ENCODE measurements at places on chromosomes 5 and 9.

DNA sequence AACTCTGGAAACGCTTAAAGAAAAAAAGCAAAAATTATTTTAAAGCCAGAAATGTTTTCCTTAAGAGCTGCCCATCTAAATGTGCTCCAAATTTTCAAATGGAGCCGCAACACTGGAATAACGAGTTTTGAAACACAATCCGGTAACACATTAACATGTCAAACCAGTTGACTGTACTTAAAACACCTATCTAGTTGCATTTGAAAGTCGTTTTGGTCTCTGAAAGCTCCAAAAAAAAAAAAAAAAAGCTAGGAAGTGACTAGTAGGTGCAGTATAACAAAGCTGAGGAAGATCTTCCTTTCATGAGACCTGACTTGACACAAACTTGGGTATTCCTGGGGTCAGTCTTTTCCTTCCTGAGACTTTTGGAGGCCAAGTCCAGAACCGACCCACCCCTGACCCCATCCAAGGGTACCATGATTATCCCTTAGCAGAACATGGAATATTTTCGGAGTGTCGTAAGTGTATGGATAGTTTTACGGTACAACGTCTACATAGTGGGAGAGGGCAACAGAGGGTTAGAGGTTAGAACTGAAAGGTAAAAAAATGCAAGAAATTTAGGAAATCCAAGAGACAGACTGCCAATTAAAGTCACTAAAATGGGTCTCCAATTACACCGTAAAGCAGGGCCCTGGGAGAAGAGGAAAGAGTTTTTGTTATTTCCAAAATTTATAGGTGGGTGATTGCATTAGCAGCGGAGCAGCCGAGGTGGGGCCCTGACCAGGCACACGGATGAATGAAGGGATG, 812 bp downstream of the CETN3 start:
- no peak for DNase-seq

GRCh38 chr5:88957013-88957412, 74.0 kb upstream of the MEF2C start:
- DNase-seq = no peak

GRCh38 chr9:135920256-135920930, 13.0 kb upstream of the CAMSAP1 start:
- no peak for DNase-seq

DNA sequence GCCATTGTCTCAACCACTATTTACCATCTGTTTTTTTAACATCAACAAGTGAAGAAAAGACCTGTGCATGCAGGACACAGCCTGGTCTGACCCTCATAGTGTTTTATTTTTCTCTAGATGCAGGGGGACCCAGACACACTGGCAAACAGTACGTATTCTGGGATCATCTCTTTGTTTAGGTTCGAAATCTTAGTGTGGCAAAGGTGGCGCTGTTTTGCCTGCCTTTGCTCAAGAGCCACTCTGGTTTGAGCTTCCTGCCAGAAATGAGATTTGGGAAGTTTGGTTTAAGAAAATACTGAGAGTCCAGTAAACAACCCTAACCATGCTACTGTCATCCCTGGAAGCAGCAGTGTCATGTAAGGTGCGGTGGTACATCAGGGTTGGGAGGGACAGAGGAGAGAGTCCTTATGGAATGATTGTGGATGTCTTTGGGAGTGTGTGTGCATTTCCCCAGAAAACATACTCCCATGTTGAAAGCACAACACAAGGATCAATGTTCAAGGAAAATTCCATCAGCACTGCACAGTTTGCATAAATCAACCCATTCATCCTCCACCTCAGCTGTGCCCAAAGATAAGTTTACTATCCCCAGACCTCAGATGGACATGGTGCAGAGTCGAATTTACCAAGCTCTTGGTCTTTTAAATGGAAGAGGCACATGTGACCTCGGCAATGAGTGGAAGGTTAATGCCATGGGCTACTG, 34.0 kb upstream of the FLT4 start:
- no peak for DNase-seq

DNA sequence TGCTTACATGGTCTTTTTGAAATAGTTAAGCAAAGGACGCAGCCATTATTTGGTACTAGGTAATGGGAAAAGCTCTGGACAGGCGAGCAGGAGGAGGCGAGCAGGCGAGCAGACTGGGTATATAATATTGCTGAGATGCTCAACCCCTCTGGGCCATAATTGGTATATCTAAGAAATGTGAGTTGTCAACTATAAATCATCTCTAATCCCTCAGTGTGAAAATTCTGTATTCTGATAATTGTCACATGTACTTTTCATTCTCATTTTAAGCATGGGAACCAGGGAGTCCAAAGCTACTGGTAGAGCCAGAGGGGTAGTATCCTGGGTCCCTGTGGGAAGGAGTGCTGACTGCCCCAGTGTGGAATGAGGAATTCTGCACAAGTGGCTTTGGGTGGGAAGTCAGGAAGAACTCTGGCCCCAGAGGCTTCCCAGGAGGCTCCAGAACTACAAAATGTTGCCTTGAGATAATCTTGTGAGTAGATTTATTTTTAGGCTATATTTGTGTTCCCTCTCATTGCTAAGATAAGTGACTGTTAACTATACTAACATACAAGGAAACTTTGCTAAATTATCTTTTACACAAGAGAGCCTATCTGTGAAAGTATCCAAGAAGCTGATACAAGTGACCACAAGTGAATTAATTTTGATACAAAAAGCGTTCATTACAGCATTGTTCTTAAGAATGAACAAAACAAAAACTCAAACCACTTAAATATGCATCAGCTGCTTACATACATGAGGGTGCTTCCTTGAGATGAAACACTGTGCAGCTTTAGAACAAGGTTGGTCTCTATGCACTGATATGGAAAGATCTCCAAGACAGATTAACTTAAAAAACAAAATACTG, 70.5 kb upstream of the TNFAIP8 start:
- peak; percentile 38 for DNase-seq

DNA sequence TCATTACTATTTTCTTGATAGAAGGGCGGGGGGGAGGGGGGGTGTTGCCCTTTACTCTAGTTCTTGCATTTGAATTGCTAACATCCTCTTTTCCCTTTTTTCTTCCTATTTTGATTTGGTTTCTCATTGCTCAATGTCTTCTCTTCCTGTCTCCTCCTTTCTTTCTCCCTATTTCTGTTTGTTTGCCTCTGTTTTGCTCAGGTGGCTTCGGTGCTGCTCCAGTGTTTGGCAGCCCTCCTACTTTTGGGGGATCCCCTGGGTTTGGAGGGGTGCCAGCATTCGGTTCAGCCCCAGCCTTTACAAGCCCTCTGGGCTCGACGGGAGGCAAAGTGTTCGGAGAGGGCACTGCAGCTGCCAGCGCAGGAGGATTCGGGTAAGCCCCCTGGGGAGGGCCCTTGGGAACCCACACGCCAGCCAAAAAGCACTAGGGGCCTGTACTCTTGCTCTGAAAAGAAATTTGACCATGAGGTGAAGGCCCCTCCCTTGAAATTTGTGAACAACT, 48.3 kb downstream of the FAM78A start:
- DNase-seq = no peak

- no peak for DNase-seq
Measured at GRCh38 chr5:138702166-138703077, 50.8 kb upstream of the CTNNA1 start.

DNA sequence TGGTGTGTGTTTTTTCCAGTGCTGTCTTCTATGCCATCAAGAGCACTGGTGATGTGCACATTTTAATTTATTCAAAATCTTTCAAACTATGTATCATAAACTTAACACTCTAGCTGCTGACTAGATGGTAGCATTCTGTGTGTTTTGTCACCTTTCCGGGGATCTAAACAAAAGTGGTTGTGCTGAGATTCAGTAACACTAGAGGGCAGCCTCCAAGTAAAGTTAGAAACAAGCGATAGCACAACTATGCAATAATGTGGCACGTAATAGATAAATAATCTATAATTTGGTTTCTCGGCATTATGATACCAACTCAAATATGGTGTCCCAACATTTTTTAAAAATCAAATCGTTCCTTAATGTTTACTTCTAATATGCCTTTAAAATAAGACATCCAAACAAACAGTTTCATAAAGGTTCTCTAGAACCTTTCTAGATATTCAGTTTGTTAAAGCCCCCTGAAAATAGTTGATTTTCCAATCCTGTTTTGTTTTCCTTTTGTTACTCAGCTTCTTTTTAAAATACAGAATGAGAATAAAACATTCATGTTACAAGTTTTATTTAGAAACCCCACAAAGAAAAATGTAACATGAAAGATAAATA, 16.9 kb downstream of the SEMA6A start:
- DNase-seq = peak; percentile 4

- no peak for DNase-seq
Measured at GRCh38 chr9:15370466-15371447, 51.9 kb upstream of the SNAPC3 start.

DNA sequence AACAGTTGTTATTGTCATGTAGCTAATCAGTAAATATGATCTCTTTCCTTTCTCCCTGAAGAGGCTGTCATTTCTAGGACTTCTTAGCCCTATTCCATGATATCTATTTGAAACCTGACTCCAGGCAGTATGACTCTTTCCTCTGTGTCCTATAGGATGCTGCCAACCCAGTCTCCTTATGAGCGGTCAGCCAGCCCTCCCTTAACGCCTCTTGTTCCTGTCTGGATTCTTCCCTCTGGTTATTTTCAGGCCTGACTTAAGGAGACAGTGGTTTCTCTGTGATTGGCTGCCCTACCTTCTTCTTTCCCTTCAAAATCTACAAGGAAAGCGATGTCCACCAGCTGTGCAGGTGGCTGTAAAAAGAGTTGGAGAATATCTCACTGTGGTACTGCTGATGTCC, 19.4 kb upstream of the C5orf63 start:
- peak; percentile 41 for DNase-seq

DNA sequence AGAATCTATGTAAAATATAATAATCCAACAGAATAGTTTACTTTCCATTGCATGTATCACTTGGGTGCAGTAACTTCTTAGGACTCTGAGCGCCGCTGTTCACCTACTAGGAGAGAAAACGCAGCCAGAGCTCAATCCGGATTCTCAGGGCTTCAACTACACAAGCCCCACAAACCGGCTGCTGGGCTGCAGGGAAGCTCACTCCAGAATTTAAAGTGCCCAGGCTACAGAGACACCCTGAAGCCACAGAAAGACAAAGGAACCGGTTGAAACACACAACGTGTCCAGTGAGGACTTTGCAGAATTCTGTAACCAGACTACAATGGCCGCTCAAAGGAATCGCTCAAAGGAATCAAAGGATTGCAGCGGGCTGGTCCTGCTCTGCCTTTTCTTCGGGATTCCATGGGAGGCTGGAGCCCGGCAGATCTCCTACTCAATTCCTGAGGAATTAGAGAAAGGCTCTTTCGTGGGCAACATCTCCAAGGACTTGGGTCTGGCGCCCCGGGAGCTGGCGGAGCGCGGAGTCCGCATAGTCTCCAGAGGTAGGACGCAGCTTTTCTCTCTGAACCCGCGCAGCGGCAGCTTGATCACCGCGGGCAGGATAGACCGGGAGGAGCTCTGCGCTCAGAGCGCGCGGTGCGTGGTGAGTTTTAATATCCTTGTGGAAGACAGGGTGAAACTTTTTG, at the start of gene PCDHGA10:
PCDHGA10 (plus strand) TSS at position 134 of the 686 bp plus-strand sequence; CDS start at position 323, 189 bp downstream.
- peak; percentile 78 for DNase-seq

GRCh38 chr9:127771570-127772189, 6.8 kb downstream of the SH2D3C start:
- no peak for DNase-seq

- peak; percentile 68 for DNase-seq
Measured at GRCh38 chr9:130426883-130427282, 17.9 kb upstream of the ASS1 start.

- DNase-seq = no peak
Measured at GRCh38 chr9:98086461-98086860, 29.9 kb downstream of the NANS start.

DNA sequence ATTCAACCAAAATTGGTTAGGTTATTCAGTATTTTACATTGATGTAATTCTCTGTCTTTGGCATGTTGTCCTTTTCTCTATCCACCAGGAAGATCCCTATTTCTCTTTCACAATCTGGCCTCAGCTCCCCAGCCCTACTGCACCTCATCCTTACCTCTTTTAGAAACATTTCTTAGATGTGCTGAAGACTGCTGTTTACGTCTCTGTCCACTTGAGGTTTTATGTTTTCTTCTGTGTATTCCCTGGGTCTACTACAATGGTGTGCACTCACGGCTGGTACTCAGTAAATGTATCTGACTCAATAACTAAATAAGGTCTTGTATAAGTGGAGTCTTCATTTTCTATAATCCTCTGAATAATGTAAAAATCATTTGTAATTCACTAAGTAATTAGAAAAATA, 822.7 kb downstream of the DTWD2 start:
- DNase-seq = no peak

DNA sequence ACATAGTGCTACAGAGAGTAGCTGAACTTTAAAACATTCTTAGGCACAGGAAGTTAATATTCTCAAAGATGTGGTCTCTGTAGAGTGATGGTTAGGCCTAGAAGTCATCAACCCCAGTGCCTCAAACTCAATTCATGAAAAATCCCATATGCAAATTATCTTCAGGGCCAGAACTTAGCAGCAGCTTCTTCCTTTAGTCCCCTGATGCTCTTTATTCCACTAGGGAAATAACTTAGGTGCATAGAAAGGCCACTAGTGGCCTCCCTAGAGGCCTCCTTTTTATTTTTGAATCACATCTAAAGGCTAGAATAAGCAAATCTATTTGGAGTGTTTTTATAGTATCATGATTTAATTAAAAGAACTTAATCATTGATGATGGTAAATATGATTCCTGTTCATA, 88.3 kb downstream of the GIN1 start:
- no peak for DNase-seq

GRCh38 chr9:18768951-18769622, 263.9 kb downstream of the SAXO1 start:
- no peak for DNase-seq

DNA sequence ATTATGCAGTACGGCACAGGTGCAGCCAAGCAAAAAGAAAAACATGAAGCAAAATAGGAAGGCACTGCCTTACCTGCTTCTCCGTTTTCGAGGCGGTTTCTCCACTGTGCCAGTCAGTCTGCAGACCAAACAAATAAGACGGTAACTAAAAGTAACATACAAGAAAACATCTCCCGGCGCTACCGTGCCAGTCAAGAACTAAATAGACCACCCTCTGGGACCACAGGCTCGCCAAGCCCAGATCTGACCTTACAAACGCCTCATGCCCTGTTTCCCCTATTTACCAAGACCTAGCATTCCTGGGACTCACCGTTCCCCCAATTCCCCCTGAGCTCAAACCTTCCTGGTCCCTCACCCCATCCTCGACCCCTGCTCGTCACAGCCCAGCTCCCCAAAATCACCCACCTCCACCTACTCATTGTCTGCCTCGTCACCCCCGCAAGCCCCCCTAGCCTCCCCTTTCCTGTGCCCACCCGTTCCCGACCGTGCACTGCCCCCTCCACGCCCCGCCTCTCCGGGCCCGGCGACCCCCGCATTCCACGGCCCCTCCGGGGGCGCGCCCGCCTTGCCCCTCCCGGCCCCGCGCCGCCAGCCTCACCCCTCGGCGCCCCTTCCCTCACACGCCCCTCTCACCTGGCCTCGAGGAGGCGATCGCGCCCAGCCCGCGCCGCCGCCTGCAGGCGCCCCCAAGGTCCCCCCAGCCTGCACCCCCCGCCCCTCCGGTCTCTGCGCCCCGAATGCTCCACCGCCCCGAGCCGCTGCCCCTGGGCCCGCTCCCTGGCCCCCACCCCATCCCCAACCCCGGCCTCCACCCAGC, 560 bp downstream of the SCAI start:
- DNase-seq = no peak

GRCh38 chr5:140628711-140629110, 4.3 kb downstream of the CD14 start:
- DNase-seq = no peak

GRCh38 chr5:42216904-42217303, 206.3 kb upstream of the GHR start:
- DNase-seq = no peak

- no peak for DNase-seq
Measured at GRCh38 chr9:91162311-91162710, 199.4 kb downstream of the AUH start.

GRCh38 chr5:59246145-59246869, 647.2 kb downstream of the PDE4D start:
- DNase-seq = peak; percentile 20
